Stimulated activated CD8-positive, alpha-beta memory T cell treated with anti-CD3 and anti-CD28 coated beads, Interleukin-2, amount 100 ng/mL, for 1 hour (primary cell): ENCODE measurements at places on chromosomes 5 and 9.

DNA sequence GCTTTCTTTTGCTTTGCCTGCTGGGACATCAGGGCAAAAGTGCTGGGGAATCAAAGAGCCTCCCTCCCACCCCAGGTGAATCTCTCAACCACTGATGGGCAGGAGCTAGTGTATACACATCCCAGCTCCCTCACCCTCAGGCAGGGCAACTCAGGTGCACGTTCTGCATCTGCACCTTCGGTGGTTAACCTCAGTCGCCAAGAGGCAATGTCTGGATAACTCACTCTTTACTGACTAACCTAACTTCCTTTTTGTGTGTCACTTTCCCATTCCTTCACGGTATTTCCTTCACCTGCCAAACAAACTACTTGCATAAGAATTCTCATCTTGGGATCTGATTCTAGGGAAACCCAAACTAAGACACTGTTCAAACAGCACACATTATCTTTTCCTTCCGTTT, 26.3 kb downstream of the CNTFR start:
- no peak for DNase-seq

GRCh38 chr9:84375954-84376353, 35.4 kb upstream of the SLC28A3 start:
- DNase-seq, result no peak

DNA sequence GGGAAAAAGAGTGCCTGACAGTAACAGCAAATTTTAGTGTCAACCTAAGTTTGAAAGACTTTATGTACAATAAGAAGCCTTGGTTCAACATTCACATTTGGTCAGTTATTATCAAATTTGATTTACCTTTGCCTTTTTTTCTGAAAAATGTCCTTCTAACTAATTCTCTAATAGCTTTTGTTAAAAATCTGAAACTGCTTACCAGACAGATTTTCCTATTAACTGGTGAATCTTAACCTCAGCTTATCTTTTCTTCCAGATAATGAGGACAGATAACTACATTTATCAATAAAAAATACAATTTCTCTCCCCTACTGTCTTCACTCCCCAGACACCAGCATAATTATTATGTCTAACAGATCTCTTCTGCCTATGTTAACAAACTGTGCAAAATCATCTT, 988.5 kb downstream of the CDH18 start:
- DNase-seq, result no peak

DNA sequence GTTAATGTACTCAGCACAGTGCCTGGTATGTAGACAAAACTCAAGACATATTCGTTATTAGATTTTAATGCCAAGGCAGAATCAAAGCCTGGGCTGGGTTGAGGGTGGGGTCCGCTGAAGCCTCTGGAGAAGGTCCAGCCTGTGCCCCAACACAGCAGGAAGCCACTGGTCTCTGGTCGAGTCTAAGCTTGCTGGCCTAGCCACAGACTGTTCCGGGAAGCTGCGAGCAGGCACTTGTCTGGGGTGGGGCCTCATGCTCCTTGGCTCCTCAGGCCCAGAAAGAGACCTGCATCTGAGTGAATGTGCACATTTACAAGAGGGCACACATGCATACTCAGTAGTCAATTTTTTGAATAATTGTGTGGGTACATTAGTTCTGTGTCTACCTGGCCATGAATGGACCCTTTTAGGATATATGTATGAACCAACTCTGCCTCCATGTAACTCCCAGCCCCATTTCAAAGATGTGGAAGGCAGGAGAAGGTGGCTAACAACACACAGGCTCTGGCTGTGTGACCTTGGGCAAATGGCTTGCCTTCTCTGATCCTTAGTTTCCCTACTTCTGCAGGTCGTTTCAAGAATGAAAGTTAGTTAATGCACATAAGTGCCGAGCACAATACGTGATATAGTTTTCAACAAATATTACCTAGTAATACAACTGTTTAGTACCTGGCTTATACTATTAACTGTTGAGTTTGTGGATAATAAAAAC, 18.3 kb downstream of the FAT2 start:
- no peak for DNase-seq

DNA sequence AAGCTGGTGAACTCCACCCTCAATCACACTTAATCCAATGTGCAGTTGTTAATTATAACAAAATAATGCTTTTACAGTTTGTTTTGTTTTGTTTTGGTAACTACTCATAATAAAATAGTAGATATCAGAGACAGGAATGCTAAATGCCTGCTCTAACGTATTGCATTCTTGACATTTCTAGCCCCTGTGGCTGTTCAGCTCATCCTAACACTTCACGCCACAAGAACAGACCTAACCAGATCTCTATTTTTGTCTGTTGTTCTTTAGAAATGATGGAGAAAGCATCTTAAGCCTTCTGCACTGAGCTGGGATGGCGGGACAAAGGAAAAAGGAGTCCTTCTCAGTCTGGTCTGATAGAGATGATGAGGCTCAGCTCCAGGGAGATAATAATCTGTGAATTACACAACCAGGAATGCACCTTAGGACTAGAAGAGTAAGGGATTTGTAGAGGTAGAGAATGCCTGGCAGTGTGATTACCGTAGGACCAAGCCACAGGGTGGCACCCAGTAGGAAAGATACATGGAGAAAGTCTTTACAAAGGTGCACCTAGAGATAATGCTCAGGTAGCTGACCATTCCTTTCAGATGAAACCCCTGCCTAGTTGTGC, 628.8 kb downstream of the PDE4D start:
- no peak for DNase-seq

DNA sequence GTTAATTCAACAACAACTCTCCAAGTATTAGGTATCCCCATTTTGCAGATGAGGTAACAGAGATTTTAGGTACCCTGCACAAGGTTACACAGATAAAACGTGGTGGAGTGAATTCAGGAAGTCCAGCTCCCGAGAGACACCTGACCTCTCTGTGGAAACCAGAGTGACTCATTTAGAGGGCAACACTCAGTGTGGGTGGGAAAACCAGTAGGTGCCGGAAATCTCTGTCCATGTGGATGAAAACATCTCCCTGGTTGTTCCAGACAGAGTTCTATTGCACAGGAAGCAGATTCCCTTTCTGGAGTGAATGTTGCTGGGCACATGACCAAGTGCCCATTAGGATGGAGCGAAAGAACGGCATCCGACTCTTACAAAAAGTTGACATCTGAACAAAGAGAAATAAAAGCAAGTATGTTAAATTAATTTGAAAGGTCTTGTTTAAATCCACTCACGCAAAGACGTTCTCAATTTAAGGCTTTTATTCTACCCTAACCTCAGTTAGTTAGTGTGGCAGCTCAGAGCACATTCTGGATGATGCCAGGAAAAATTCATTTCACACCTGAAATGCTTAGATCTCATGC, 391.9 kb upstream of the WWC1 start:
- DNase-seq, result no peak

- DNase-seq, result no peak
Observed at GRCh38 chr5:72214168-72214567, 105.9 kb downstream of the MRPS27 start.

GRCh38 chr5:132103969-132104391, 30.4 kb downstream of the CSF2 start:
- no peak for DNase-seq

GRCh38 chr5:134543820-134544614, 18.5 kb downstream of the JADE2 start:
- DNase-seq, result no peak

- no peak for DNase-seq
Observed at GRCh38 chr5:10149911-10150310, 99.8 kb downstream of the ATPSCKMT start.
